ENCODE measurements at places on chromosomes 4 and X.

DNA sequence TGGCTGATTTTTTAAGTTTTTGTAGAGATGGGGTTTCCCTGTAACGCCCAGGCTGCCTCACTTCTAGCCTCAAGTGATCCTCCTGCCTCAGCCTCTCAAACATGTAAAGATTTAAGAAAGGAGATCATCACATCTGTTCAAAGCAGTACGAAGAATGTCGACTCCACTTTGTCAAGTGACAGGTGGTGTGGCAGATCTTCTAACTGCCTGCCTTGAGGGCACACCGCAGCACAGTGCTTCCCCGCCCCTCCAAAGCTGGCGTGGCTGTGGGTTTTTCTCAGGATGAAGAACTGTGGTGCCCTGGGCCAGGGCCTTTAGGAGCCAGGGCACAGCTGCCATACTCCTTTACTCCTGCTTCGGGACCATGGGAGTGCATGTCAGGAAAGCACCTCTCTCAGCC, 43.3 kb upstream of the MTNR1A start:
- DNase-seq: no peak

- DNase-seq: no peak
Measured at GRCh38 chr4:106429885-106430284, 61.3 kb upstream of the GIMD1 start.

DNA sequence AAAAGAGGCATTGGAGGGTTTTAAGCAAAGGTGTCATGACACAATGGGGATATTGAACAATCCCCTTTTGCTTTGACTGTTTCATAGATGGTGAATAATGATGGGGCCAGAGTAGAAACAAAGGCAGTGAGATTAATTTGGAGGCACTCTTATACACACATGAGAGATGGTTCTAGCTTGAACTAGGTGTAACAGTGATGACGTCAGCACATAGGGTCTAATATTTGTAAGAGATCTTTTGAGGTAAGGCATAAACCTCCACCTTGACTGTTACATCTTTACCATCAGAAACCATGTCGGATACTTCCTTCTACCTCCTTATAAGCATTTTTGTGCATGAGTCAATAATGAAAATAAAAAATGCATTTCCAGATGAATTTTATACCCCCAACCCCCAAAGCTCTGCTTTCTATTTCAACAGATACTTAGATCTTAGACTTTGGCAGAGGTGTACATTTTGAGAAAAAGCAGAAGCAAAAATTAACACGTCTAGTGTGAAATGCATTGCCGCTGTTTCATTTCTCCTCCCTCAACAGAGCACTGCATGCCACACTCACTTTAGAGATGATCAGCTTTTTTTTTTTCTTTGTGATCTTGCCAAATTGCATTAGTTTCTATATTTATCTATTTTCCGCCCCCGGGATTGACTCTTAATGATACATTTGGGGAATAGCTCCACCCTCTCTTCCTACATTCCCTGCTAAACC, 87.2 kb downstream of the HS3ST1 start:
- DNase-seq: no peak

- DNase-seq: no peak
Measured at GRCh38 chrX:23727206-23727605, 15.9 kb downstream of the ACOT9 start.

DNA sequence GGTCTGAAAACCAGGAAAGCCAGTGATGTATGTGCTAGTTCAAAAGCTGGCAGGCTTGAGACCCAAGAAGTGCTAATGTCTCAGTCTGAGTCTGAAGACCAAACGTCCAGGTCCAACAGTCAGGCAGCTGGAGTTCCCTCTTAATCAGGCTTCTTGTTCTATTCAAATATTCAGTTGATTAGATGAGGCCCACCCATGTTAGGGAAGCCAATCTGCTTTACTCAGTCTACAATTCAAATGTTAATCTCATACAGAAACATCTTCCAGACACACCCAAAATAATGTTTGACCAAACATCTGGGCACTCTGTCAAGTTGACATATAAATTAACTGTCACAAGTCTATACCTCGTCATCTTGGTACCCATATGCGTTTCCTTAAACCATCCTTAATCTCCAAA, 72.4 kb upstream of the IL2 start:
- no peak for DNase-seq

- no peak for DNase-seq
Measured at GRCh38 chrX:9249051-9249846, 215.3 kb upstream of the FAM9B start.

GRCh38 chr4:6747294-6748051, 31.5 kb downstream of the BLOC1S4 start:
- no peak for DNase-seq

DNA sequence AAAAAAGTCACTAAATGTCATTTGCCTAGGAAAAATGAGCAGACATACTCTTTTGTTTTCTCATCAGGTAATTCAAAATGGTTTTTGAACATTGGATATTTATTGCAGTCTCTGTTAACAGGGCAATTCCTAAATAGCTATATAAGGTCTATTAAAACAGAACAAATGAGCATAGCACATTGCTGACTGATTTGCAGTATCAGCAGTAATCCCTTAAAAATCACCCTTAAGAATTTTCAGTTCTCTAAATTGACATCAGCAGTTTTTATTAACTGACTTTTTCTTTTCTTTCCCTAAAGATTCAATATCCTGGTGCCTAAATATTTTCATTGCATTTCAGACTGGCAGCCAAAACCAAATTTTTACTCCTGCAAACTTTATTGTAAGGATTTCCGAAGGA, 270.2 kb downstream of the FSTL5 start:
- DNase-seq: no peak

DNA sequence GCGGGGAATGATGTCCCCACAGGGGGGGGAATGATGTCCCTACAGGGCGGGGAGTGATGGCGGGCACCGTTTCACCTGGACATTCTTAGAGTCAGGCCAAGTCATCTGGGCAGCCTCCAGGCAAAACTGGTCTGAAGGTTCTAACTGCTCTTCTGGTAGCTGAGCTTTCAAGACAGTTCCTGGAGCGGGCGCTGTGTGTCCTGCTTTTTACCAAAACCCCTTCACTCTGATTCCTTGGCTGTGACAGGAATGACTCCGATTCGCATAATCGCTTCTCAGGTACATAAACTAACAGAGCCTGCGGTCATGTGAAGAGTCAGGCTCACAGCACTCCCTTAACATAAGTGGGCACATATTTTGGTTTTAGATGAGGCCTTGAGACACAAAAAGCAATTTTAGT, 836.0 kb downstream of the TRIML1 start:
- no peak for DNase-seq

DNA sequence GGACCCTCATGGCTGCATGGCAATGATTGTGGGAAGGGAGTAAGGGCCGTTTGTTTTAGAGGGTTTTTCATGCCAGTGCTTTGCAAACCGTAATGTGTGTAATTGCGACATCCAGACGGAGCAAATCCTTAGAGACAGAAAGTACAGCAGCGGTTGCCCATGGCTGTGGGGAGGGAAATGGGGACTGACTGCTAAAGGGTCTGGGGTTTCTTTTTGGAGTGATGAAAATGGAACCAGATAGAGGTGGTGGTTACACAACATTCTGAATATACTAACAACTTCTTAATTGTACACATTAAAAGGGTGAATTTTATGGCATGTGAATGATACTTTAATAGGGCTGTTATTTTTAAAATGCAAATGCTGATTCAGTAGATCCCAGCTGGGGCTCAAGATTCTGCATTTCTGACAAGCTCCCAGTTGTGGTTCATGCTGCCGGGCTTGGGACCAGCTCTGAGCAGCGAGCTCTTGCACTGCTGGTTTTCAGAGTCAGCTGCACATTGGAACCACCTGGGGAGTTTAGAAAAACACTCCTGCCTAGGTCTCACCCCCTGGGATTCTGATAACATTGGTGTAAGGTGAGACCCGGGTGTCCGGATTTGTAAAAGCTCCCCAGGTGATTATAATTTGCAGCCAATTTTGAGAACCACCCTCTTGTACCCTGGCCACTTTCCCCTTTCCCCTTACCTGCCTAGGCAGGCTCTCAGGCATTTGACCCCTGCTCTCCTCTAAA, 47.7 kb downstream of the PRPS1 start:
- DNase-seq: no peak

DNA sequence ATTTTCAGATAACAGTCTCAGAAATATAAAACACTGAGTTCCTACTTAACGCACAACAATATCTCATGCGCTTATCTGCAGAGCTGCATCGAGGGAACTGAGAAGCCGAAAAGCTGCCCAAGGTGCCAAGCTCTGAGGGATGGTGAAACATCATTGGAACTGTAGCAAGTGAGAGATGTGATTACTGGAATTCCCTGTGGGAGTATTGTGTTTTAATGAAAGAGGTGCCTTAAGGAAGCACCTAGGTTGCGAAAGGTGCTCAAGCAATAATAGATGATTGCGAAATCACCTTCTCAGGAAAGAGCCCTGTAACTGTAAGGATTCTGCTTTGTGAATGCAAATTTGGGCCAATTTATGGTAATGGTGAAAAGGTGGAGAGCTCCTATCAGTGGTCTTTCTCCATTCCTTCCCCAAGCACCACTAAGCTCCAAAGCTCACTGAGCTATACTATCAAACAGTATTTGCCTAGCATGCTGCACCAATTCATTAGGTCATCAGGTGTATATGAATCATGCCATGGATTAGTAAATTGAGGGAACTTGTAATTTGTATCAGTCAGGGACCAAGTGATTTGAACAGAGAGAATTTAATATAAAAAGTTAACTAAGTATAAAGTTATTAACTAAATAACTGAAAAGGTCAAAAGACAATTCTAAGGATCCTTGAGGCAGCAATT, 59.0 kb upstream of the ATP8A1 start:
- DNase-seq: no peak

DNA sequence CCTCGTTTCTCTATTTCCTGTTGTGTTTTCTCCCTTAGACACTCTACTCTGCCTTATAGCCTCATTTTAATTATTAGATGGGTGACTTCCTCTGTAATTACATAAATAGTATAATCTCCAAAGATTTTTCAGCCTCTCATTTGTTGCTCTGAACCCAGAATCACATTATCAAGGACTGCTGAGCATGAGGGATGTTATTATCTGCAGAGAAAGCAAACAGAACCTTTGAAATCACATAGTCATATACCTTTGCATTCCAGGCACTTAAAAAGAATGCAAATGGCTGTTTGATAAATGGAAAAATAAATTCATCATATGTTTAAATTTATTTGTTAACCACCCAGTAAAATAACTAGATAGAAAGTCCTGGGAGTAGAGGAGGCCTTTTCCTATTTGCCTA, 305.1 kb upstream of the PPP1R2C start:
- DNase-seq: no peak

DNA sequence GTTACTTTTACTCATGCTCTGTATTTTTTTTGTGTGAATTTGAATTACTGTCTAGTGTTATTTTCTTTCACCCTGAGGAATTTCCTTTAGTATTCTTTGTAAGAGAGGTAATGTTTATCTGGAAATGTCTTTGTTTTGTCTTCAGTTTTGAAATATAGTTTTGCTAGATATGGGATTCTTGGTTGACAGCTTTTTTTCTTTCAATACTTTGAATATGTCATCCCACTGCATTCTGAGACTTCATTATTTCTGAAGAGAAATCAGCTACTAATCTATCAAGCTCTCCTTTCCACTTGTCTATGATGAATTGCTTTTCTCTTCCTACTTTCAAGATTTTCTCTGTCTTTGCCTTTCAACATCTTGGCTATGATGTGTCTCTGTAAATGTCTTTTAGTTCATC, 217.0 kb upstream of the CASK start:
- DNase-seq: no peak

GRCh38 chr4:110799211-110799610, 176.3 kb upstream of the PITX2 start:
- DNase-seq: no peak

Data from cortex of kidney (tissue), 1 donor.